ENCODE measurements at places on chromosomes 6 and 20. TPM values are rescaled to one million over a fixed set of nuclear protein-coding genes. Genes with fewer than 3 reads are reported as not detected.
A peak's percentile ranks its signal among the peaks of the same experiment; 100 is the strongest.

Gene NR2E1
- not detected for total RNA-seq

Gene AGPAT1
- 94.8 TPM for total RNA-seq

Gene PBOV1
- total RNA-seq = not detected

Gene TPD52L1
- total RNA-seq = 32.4 TPM

Gene HLA-DMB
- 0.11 TPM for total RNA-seq

Gene BPIFB1
- total RNA-seq = not detected

Gene SLC26A8
- not detected for total RNA-seq

Gene CASS4
- 2.3 TPM for total RNA-seq

- DNase-seq = no peak
These were observed 545 bp downstream of the ACTR5 start for GRCh38 chr20:38748861-38749149.

DNA sequence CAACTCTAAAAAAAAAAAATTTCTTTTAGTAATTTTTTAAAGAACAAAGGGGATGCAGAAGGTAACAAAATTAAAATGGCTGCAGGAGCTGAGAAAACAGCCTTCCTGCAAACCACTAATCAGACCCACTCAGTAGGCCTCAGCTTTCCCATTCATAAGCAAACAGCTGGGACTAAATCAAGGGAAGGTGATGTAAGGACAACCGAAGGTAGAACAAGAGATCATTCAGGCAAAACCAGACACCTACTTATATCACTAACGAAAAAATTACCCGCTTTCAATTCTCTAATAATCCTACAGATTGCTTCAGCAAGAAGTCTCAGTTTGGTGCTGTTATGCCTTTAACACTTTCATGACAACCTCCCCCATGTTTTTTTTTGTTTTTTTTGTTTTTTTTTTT lies 124.0 kb downstream of the ZMYND8 start:
- DNase-seq = no peak

GRCh38 chr20:50617022-50617421 lies 74.3 kb downstream of the RIPOR3 start:
- no peak for DNase-seq

GRCh38 chr6:52328729-52329128 lies 33.2 kb upstream of the PAQR8 start:
- DNase-seq = no peak

GRCh38 chr6:159213405-159213804 lies 44.2 kb downstream of the FNDC1 start:
- peak; percentile 65 for DNase-seq

GRCh38 chr20:45892049-45892825 lies 1.1 kb downstream of the CTSA start:
- DNase-seq = no peak

GRCh38 chr20:58893355-58894120 lies 41.0 kb downstream of the GNAS start:
- DNase-seq = peak; percentile 37

DNA sequence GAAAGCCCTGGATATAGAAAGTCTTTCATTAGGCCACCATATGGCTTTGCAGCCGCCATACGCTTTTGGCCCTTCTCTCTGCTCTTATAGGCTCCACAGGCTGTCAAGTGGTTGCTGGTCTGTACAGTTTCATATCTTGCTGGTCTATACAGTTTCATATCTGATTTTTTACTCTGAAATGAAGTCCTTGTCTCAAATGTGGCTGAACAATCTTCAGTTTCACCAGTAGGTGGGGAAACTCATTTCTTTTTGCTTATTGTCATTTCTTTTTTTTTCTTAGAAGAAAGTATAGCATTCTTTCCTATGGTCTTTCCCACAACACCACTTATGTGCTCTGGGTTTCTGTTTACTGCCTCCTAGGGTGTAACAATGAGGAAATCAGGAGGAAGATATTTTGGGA lies 771.4 kb upstream of the MMS22L start:
- peak; percentile 22 for DNase-seq

DNA sequence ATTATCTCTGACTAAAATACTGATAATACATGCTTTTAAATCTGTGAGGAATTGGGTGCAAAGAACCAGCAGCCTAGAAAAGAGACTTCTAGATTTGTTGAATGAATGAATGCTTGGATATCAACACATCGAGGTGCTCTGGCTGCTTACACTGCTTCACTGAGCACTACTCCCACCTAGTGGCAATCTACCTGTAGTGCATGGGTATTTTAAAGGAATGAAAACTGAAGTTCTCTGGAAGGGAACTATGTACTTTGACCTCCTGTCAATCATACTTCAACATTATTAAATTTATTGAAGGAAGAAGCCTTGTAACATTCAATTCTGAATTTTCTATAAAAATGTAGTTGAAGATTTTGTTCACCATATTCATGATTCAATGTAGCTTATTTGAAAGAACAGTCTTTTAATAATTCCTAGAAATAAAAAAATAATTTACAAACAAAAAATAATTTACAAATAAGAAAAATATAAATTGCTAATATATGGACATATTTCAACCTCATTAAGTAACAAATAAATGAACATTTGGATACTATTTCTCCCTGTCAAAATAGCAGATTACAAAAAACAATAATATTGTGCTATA lies 111.2 kb upstream of the MMS22L start:
- peak; percentile 7 for DNase-seq

DNA sequence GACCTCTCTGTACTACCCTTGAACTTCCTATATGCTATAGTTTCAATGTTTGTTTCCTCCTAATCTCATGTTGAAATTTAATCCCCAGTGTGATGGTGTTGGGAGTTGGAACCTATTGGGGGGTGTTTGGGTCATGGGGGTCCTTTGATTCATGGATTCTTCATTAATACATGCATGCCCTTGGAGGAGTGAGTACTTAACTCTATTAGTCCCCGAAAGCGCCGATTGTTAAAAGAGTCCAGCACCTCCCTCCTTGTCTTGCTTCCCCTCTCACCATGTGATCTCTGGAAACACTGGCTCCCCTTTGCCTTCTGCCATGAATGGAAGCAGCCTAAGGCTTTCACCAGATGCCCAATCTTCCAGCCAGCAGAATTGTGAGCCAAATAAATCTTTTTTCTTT lies 31.7 kb downstream of the NCR2 start:
- DNase-seq = no peak

GRCh38 chr20:931401-931800 lies 15.3 kb upstream of the ANGPT4 start:
- no peak for DNase-seq

DNA sequence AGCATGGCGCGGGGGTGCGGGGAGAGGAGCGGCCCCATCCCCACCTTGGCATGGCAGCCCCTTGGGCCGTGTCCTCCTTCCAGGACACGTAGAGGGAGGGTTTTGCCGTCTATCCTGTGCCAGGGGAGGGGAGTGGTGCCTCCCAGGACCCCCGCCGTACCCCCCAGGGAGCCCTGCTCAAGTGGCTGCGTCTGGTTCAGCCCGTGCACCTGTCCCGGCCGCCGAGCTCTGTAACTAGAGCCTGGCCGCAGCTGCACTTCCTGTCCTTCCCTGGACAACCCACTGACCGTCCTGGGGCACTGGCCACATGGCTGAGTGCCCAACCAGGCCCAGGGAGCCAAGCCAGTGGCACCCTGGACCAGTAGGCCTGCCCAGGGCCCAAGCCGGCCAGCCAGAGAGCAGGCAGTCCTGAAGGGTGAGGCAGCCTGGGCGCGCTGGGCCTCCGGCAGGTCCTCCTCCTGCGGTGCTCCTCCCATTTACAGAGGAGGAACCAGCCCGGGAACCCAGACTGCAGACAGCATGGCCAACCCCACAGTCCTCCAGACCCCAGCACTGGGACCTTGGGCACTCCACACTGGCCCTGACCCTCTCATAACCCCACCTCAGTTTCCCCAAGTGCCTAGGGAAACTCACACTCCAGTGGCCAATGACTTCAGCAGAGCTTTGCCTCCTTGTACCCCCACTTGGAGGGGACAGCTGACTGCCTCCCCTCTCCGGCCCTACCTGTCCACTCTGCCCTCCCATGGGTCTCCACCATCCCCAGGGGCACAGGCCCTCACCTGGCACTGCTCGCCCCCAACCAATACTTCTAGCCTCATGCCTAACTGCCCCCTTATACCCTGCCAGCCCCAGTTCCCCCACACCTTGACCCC lies 8.7 kb downstream of the LAMA5 start:
- DNase-seq = no peak

GRCh38 chr6:21098134-21098533 lies 495.4 kb upstream of the SOX4 start:
- DNase-seq = no peak

DNA sequence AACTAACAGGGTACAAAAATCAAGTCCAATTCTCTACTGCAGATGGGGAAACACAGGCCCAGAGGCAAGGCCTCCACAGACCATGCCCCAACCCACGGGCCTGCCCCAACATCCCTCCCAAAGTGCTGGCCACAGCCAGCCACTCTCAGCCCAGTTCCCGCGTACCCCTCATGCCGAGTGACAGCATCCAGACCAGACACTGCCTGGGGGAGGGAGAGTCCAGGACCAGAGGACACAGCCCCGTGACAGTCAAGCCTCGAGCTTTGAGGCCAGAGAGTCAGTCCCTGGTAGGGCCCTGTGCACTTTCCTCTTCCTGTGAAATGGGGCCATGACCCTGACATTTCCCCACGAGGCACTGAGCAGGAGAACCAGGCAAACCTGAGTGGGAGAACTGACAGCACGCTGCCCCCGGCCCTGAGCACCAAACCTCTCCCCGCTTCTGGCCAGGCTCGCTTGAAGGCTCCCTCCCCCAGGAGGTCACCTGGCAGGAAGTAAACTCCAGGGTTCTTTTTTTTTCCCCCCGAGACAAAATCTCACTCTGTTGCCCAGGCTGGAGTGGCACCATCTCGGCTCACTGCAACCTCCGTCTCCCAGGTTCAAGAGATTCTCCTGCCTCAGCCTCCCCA lies 4.9 kb downstream of the MYL9 start:
- DNase-seq = no peak

- DNase-seq = no peak
These were observed 434.5 kb downstream of the HDGFL1 start for GRCh38 chr6:23003671-23004467.

GRCh38 chr6:14743474-14744211 lies 502.2 kb upstream of the JARID2 start:
- DNase-seq = peak; percentile 99

DNA sequence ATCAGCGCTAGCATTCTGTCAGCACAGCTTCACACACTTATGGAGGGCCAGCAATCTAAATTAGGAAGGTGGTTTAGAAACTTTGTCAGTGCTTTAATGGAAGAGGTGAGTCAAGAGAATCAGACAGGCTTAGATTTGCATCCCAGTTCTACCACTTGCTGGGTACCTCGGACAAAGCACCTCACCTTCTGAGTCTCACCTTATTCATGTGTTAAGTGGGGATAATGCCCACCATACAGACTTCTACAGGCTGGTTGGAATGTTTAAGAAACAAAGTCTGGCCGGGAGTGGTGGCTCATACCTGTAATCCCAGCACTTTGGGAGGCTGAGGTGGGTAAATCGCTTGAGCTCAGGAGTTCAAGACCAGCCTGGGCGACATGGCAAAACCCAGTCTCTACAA lies 12.2 kb upstream of the STK35 start:
- DNase-seq = no peak

DNA sequence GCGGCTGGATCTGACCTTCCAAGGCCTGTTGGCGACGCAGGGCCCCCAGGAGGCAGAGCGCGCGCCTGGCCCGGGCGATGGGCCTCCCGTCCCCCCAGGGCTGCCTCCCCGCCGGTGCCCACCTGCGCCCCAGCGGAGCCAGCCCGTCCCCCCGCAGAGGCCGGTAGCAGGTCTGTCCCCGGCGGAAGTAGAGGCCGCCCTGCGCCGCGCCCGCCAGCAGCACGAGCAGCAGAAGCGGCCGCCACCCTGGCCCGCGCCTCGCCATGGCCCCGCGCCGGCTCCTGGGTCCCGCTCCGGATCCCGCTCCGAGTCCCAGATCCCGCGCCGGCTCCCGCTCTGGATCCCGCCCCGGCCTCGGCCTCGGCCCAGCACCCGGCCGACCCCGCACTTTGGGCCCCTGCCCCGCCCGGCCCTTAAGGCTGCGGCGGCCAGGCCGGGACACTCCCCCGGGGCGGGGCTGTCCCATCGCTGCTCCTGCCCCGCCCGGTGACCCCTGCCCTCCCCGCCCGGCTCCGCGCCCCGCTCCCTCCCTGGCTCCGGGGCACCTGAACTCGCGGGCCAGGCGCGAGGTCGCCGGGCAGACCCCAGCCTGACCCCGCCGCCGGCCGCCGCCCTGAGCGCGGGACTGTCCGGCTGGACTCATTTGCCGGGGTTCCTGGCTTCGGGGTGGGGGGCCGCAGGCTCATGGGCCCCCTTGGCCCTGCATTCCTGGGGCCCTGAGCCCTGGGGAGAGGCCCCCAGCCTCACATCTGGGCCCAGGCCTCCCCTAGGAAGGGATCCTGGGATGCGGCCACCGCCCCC lies at the start of gene CTSZ:
CTSZ (minus strand) TSS at position 391 of the 801 bp plus-strand sequence; CDS start at position 265, 126 bp downstream.
- DNase-seq = no peak

DNA sequence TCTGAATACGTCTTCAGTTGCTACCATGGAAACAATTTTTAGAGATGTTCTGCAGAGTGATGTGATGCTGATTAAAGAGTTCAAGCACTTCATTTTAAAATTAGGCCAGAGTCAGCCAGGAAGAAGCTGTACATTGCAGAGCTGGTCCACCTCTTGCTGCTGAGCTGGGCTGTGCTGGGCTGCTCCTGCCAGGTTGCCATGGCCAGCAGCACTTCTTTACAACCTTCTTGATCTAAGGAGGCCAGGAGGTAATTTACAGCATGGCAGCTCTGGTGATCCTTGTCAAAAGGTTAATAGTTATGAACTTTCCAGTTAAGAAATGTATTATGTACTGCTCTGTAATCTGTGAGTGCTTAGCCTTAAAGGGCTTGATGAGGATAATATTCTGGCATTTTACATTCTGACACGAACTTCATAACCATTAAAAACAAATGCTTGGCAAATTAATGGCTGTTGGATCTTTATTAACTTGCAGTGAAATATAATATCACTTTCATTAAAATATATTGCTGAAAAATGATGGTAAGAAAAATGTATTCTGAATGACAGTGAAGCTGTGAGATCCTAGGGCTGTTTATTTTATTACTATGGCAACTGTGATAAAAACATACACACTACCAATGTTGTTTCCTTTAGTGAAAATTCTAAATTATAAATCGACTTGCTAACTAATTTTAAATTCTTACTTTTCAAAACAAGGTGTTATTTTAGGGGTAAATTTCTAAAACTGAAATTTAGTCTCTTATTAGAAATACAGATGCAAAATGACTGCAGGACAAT lies 259.7 kb downstream of the RFPL4B start:
- no peak for DNase-seq

DNA sequence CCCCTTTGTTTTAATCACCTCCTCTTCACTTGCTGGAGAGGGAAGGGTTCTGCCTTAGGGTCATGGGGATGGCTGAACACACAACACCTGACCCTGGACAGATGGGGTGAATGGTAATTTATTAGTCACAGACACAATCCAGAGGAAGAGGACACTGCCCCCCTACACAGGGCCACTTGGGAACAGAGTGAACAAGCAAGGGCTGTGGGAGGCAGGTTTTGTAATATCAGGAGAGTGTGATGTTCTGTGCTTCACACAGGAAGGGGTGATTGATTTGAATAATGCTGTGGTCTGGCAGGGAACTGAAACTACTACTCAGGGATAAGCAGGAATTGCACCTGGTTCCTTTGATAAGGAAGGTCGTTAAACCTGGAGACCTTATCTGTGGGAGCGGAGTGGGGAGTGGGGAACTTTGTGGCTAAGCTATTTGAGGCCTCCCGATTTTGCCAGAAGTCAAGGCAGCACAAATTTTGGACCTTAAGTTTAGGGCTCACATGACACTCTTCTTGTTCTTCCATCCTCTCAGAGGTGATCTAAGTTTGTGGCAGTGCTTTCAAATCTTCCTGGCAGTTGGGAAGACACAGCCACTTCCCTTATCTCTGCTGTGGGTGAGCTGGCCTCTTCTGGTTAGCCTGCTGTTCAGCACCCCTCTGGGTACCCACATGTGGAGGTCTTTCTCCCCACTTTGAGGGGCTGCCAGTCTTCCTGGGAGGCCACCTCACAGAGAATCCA lies 77.8 kb downstream of the CD164 start:
- DNase-seq = no peak

- peak; percentile 6 for DNase-seq
These were observed 4.4 kb downstream of the SLC13A3 start for GRCh38 chr20:46646659-46647380.
